ENCODE measurements at places on chromosomes 3 and 15.
A peak's percentile ranks its signal among the peaks of the same experiment; 100 is the strongest.

DNA sequence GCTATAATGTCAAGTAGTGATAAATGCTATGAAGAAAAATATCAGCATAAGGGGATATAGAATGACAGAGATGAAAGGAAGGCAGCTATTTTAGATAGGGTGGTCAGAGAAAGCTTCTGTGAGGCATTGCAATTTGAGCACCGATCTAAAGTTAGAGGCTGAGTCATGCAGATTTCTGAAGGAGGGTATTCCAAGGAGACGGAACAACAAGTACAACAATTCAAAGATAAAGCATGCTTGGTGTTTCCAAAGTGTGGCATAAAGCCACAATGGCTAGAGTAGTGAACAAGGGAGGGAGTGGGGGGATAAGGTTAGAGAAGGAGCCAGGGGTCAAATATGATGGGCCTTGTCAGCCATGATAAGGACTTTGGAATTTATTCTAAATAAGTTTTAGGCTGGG lies 71.9 kb downstream of the PFN2 start:
- DNase-seq, result peak; percentile 34

DNA sequence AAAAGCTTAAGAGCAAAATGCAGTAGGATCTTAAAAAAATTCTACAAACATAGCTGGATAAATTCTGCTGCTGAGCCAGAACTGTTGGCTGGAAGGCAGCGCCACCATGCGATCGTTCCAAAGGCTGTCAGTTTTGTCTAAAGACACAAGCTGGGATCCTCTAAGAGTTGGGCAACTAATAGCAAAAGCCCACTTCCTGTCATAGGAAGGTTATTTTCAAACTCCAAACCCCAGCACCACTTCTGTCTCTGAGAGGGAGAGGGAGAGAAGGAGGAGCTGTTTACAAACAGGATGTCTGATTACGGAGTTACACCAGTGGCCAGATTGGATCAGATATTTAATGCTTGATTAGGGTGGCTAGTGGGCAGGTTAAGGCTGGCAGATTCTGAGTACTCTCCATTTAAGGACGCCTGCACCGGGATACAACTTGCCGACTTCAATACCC lies 44.0 kb downstream of the EIF4E3 start:
- peak; percentile 50 for DNase-seq

- DNase-seq, result peak; percentile 80
Observed at GRCh38 chr3:58013973-58014649, 5.9 kb downstream of the FLNB start.

DNA sequence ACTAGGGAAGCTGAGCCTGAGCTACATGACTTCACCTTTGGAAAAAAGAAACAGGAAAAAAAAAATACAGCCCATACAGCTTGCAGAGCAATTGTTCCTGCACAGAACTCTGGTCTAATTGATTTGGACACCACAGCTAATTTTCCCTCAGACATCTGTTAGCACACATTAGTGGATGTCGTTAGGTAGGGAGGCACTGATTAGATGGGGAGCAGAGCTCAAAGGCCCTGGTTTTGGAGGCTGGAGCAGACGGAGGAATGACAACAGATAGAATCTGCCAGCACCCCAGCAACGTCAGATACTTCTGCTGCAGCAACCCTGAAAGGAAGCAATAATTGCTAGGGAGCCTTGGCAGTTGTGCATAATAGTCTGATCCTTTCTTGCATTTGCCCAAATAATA lies 398.9 kb downstream of the LSAMP start:
- no peak for DNase-seq

GRCh38 chr3:149442043-149442442 lies 32.5 kb upstream of the TM4SF4 start:
- DNase-seq, result no peak

- DNase-seq, result no peak
Observed at GRCh38 chr3:130395916-130396315, 50.4 kb downstream of the COL6A5 start.

- DNase-seq, result no peak
Observed at GRCh38 chr3:13822871-13823585, 56.8 kb downstream of the WNT7A start.
